ENCODE measurements at places on chromosomes 16 and 17. TPM values are rescaled to one million over a fixed set of nuclear protein-coding genes. Genes with fewer than 3 reads are reported as not detected.

SMPD3 gene
- total RNA-seq = not detected

TAT gene
- not detected for total RNA-seq

USP31 gene
- total RNA-seq = 3.9 TPM

TRIM47 gene
- 1.4 TPM for total RNA-seq

SOX8 gene
- total RNA-seq = under 0.01 TPM

PRSS27 gene
- under 0.01 TPM for total RNA-seq

DNA sequence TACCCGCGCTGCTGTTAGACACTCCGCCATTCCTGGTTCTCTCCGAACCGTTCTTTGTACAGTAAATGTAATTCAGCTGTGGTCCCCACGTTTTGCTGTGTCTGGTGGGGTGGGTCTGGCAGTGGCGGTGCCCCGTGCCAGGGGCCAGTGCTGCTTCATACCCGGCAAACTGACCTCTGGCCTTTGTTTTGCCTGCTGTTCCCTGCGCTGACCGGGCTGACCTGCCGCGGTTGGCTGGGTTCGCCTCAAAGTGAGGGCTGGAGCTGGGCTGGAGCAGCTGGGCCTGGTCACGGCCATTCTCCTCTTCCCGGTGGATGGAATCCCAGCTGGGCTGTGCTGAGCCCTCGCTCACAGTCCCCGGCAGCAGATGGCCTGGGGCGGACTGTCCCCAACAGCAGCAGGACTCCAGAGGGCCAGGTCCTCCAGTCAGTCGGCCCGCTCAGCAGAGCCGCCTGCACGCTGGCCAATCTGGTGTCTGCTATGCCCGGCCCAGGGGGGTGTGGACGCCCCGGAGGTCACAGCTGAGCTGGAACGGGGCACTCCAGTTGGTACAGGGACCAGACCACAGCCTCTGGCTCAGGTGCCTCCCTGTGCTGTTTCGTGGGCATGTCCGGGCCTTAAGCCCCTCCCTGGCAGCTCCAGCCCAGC lies 1.5 kb upstream of the WFIKKN1 start:
- H3K4me1 ChIP-seq = peaks cover 25% of the 10 kb centered on the region
- no peak overlapping the region for H3K27ac ChIP-seq
- no peak for DNase-seq

DNA sequence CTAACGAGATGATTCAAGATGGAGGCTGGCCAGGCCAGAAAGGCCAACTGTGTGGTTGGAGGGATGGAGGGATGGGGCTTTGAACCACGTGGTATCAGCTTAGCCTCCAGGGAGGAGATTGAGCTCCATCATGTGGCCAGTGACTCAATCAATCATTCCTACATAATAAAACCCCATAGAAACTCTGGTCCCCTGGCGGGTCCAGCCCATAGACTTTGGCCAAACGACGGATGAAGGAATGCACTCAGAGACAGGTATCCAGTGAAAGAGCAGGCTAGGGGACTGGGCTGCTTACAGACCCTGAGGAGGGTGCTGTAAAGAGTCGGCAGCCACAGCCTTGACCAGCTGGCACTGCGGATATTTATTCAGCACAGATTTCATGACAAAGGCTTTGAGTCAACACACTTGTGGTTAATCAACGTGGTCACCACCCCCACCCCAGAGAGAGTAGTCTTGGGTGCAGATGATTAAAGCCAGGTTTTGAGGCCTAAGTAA lies 308.7 kb upstream of the TNRC6C start:
- no peaks in the 10 kb centered on the region for H3K4me1 ChIP-seq
- no peak for DNase-seq
- H3K27me3 ChIP-seq = peaks cover 18% of the 10 kb centered on the region
- H3K36me3 ChIP-seq = no peaks in the 10 kb centered on the region
- no peak overlapping the region for H3K27ac ChIP-seq
- H3K4me3 ChIP-seq = no peak overlapping the region

DNA sequence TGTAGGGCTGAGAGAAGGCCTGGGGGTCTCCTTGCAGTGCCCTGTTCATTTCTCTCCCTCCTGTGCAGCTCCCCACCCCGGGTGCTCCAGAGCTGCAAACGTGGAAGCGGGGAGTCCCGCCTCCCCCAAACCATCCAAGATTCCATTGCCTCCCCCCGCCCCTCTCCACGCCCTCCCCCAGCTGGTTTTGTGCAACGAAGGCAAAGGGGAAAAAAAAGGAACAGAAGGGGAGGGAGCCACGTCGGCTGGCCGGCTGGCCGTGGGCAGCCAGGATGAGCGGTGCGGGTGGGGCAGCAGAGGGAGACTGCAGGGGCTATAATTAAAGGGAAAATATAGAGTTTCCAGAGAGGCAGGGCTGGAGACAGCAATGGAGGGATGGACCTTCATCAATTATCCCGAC lies 1.7 kb upstream of the COL1A1 start:
- H3K4me3 ChIP-seq = no peak overlapping the region
- no peaks in the 10 kb centered on the region for H3K27me3 ChIP-seq
- peak overlapping the region; percentile 96 for H3K27ac ChIP-seq
- H3K36me3 ChIP-seq = peaks cover 17% of the 10 kb centered on the region

GRCh38 chr17:16987830-16988601 lies 16.1 kb upstream of the TNFRSF13B start:
- peak; percentile 75 for DNase-seq
- H3K27ac ChIP-seq = no peak overlapping the region
- H3K4me1 ChIP-seq = peaks cover 10% of the 10 kb centered on the region
- 0 out of 2 replicates have a peak, but pooled peaks cover under 1% of the 10 kb centered on the region for H3K27me3 ChIP-seq
- no peaks in the 10 kb centered on the region for H3K36me3 ChIP-seq
- no peak overlapping the region for H3K4me3 ChIP-seq

DNA sequence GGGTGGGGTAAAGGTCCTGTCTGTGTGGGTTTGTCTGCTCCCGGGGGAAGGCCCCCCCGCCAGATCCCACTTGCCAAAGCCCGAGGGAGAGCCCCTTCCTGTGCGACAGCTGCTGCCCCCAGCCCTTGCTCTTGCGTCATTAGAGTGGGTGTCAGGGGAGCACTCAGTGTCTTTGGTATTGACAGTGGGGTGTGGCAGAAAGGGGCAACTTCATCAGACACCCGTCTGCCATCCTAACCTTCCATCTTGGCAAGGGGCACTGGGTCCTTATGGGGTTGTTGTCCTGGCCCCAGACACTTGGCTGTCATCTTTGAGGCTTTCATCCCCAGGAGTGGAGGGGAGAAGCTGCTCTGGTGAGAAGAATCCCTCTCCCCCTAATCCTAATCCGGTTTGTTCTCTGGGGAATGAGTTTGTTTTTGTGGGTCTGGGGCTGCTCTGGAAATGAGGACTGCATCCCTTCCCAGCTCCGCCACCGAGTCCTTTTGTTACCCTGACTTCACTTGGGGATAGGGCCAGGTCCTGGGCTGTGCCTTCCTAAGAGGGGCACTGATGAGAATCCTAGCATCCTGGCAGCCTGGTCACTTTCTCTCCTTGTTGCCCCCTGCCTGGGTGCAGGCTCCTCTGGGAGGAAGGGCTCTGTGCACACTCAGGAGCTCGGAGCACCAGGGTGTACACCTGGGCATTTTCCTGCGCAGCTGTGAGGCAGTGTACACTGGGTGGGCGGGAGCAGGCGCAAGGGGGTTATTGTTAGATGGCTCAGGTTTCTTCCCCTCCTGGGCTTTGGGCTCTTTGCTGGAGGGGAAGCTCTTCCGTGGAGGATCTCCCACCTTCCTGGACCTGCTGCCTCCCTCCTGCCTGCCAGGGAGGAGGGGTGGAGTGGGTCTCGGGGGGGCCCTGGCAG lies 21.1 kb downstream of the GJD3 start:
- DNase-seq = no peak
- H3K4me3 ChIP-seq = peak overlapping the region; percentile 82
- H3K4me1 ChIP-seq = peaks cover 46% of the 10 kb centered on the region
- no peaks in the 10 kb centered on the region for H3K27me3 ChIP-seq
- peak overlapping the region; percentile 87 for H3K27ac ChIP-seq
- H3K36me3 ChIP-seq = peaks cover 4% of the 10 kb centered on the region

- no peaks in the 10 kb centered on the region for H3K27me3 ChIP-seq
- no peaks in the 10 kb centered on the region for H3K4me1 ChIP-seq
- no peak for DNase-seq
- peaks cover 62% of the 10 kb centered on the region for H3K36me3 ChIP-seq
- no peak overlapping the region for H3K27ac ChIP-seq
- no peak overlapping the region for H3K4me3 ChIP-seq
Observed at GRCh38 chr17:38476549-38476948, 48.3 kb downstream of the ARHGAP23 start.

All from IMR-90 (cell line).